CD4-positive, alpha-beta T cell treated with Interferon alpha-2 for 1 hour (primary cell): ENCODE measurements at places on chromosomes 12 and 14.

DNA sequence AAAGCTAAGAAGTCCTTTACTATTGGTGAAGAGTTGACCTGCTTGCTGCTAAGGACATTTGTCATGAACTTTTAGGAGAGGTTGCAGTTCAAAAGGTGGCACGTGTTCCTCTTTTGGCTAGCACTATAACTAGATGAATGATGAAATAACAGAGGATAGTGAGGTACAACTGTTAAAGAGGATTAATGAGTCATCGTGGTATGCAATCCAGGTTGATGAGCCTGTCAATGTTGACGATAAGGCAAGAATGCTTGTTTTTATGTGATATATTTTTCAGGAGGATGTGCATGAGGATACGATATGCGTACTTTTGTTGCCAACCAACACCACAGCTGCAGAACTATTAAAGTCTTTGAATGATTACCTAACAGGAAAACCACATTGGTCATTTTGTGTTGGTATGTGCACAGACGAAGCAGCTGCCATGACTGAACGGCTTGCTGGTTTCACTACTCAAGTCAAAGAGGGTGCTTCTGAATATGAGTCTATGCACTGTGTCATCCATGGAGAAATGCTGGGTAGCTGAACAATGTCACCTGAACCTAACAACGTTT, 10.6 kb downstream of the CEP128 start:
- peak; percentile 18 for DNase-seq

DNA sequence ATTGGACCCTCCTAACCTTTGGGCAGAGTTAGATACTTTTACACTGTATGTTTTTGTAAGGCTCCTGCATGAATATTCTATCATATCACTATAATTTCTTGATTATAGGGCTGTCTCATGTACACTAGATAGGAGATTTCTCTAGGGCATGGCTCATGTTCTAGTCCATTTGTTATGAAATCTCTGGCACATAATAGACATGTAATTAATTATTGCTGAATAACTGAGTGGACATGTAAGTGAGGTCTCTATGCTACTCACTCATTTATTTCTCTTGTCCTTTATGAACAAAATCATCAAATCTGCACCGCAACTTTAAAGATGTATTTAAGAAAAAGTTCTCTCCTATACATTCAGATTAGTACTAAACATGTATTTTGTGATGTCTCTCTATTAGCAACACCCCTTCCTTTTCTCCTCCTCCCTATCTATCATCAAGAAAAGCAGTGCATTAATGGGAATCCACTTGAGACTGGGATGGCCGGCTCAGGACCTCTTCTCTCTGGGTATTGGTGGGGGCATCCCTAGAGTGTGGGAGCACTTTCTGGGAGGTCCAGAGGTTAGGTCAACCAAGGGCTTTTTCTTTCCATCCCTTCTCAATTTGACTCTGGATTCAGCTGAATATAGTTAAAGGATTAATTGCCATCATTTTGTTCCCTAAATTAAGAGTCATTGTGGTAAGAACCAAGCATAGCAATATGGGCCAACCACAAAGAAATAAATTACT, 168.0 kb upstream of the HMGA2 start:
- no peak for DNase-seq

DNA sequence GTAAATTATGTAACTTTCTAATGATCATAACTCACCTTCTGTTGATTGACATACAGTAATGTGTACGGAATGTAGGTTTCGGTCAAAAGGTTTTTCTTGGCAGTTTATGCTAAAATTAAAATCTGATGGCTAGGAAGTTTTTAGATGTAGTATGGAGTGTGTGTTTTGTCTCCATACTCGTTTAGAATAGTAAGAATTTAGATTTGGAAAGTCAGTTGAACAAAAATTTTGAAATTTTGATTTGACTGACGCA, 859 bp downstream of the PALS1 start:
- DNase-seq: no peak

DNA sequence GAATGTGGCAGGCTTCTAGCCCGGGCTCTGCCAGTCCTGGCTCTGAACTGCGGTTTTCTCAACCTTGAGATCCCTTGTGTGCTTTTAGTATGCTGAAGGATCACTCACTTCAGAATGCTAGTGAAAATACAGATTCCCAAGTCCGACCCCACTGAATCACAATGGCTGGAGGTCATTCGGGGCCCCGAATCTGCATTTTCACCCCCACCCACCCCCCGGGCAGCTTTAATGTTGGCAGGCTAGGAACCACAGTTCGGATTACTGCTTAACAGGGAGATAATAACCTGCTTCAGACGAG, 573 bp upstream of the SUSD6 start:
- DNase-seq: no peak

GRCh38 chr14:50038398-50039119, 77.8 kb downstream of the VCPKMT start:
- peak; percentile 80 for DNase-seq

DNA sequence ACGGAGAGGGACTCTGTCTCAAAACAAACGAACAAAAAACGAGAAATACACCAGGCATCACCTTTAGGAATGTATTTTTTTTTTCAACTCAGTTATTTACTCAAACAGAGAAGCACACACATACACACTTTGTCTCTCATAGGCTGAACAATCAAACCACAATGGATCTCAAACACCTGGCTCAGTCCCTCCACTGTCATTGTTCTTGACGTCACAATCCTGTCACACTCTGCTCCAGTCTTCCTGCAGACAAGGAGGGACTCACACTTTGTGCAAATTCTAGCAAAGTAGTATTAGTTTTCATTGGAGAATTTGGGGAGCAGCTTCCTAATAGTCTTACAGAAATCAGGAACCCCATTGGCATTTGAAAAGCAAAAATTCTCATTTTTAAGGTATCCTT, 727.8 kb downstream of the BCL11B start:
- DNase-seq: no peak

GRCh38 chr14:74347795-74348100, 523 bp upstream of the VRTN start:
- DNase-seq: no peak

DNA sequence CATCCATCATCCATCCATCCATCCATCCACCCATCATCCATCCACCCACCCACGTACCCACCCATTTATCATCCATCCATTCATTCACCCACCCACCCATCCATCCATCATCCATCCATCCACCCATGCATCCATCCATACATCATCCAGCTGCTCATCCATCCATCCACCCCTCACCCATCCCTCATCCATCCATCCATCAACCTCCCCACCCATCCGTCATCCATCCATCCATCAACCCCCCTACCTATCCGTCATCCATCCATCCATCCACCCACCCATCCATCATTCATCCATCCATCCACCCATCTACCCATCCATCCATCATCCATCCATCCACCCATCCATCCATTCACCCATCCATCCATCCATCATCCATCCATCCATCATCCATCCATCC, 306.2 kb upstream of the SFSWAP start:
- no peak for DNase-seq

GRCh38 chr12:107196681-107197080, 103.3 kb upstream of the CRY1 start:
- no peak for DNase-seq

GRCh38 chr14:72932893-72933292, 6.6 kb downstream of the DCAF4 start:
- DNase-seq: no peak

- no peak for DNase-seq
These were observed 37.8 kb downstream of the ATF7IP start for GRCh38 chr12:14403293-14403692.

GRCh38 chr12:100974747-100975146, 180.2 kb downstream of the ANO4 start:
- no peak for DNase-seq

- DNase-seq: no peak
These were observed 39.1 kb downstream of the CORO1C start for GRCh38 chr12:108691998-108692808.

GRCh38 chr12:1644534-1645438, 15.8 kb downstream of the WNT5B start:
- no peak for DNase-seq

DNA sequence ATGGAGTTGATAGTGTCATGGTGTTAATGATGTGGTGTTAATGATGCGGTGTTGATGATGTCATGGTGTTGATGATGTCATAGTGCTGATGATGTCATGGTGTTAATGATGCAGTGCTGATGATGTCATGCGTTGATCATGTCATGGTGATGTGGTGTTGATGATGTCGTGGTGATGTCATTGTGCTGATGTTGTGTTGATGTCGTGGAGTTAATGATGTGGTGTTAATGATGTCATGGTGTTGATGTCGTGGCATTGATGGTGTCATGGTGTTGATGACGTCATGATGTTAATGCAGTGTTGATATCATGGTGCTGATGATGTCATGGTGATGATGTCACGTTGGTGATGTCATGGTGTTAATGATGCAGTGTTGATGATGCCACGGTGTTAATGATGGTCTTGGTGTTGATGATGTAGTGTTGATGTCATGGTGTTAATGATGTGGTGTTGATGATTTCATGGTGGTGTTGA, 49.1 kb upstream of the RIMBP2 start:
- no peak for DNase-seq

- no peak for DNase-seq
These were observed 707 bp downstream of the DHRS1 start for GRCh38 chr14:24298892-24299254.

GRCh38 chr12:12915656-12916055, 24.3 kb downstream of the GPRC5A start:
- no peak for DNase-seq

GRCh38 chr12:71938728-71939385, at the start of gene TPH2:
TSS of gene TPH2 (plus strand) at chr12:71938845. CDS start at chr12:71938987, 142 bp downstream.
- peak; percentile 36 for DNase-seq
